NCI-H524 treated with DMSO at 0.1 percent for 48 hours (cell line): ENCODE measurements at places on chromosomes 1 and 21.
A peak's percentile ranks its signal among the peaks of the same experiment; 100 is the strongest.

- no peak for DNase-seq
Observed at GRCh38 chr1:1550591-1551432, 10.4 kb upstream of the TMEM240 start.

DNA sequence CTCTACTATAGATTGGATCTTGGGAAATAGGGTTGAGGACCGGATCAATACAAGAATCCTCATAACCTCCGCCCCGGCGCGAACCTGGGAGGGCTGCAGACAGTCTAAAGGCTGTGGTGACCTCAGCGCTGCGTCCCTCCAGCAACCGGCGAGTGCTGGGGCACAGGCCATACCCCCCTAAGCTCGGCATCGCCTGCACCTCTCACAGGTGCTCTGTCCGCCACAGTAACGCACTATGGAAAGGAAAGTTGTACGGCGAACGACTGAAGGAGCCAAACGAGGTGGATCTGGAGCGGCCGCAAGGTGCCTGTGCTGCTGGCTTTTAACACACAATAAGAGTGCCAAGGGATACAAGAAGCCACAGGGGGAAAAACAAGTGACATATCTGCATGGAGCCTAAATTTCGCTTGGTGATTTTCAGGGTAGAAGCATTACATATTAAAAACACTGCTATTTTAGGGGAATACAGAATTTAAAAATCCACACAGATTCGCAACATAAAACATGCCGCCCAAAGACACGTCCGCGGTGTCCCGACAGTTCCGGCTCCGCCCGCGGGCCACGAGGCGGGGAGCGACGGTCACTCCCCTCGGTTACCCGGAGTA lies 1.4 kb upstream of the RBM15 start:
- DNase-seq = peak; percentile 37

DNA sequence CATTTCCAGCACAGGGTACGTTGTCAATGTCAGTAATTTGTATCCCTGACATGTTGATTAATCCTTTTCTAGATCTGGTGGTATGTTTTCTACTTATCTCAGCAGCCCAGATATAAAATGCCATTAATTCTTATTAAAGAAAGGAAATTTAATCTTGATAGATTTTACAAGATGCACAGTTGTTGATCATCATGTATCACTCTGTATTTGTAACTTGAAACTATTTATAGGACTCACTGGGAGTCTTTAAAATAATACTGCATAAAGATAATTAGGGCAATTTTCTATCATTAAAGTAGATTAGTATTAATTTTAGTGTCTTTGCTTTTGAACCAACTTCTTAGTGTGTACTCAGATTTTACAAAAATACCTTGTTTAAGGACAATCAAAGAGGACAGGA lies 84.9 kb downstream of the GREM2 start:
- DNase-seq = no peak

DNA sequence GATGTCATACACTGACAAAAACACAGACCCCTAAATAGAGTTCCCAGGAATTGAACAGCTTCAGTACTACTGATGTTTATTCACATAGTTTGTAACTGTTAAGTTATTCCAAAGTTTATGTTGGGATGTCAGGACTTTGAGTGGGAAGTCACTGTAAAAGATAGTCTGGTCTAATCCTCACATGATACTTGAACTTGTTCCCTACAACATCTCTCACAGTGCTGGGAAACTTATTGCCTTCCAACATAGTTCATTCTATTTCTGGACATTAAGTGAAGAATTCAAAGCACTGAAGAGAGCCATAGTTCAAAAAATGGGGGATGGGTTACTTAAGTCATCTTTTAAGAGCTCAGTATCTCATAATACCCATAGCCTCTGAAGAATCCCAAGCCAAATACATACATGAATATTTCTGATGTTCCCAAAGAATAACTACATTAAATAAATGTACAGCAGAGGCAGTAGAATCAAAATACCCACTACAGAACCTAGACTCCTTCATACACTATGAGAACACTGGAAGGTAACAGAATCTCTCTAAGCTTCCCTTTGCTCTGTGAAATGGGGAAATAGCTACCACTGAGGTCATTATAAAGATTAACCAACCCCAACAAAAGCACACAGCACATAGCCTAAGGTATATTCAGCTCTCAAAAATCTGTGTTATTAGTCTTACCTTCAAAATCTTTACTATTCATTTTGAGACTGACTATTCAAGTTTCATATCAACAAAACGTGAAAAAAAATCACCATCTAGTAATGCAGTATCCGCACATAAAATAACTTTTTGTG lies 81.4 kb downstream of the ESRRG start:
- DNase-seq = no peak

DNA sequence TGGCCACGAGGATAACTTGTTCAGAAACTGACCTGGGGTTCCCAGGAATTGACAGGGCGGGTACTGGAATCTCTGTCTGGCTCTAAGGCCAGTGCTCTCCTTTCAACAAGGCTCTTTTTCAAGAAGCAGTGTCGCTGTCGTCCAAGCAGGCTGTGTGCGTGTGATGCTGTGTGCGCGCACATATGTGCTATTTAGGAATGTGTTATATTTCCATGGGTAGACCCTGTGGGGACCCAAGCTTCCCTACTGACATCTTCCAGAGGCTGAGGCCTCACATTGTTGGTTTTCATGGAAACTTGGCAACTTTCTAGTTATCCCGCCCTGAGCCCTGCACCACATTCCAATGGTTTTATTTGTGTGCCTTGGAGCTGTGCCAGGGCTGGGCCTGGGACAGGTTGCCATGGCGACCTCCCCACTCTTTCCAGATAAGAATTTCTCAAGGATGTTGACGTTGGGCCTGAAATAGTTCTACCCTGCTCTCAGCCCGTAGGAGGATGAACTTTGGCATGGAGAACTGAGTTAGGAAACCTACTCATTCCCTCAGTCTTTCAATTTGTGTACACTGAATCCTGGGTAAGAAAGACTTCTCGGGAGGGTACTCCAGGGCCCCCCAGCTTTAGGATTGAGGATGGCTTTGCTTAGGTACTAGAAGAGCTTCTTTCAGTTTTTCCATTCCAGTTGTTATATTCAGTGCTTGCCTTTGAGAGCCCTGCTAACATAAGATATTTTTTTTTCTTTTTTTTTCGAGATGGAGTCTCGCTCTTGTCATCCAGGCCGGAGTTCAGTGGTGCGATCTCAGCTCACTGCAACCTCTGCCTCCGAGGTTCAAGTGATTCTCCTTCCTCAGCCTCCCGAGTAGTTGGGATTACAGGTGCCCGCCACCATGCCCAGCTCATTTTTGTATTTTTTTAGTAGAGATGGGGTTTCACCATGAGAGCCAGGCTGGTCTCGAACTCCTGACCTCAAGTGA lies 38.8 kb upstream of the SRSF10 start:
- DNase-seq = no peak

DNA sequence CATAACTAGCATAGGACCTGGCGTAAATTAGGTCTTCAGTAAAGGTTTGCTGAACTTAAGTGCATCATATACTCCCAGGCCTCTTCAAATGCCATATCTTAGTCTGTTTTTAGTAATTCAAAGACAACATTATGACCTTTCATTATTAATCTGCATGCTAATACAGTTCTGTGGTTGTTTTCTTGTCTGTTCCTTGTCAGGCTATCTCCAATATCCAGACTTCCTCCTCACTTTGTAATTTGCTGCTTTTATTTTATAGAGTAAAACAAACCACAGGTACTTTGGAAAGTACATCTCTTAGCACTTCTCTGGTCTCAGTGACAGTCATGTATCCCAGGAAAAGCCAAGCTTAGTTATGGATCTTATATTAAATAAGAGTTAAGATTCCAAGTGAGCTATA lies 65.1 kb upstream of the BMP8A start:
- no peak for DNase-seq

- no peak for DNase-seq
Observed at GRCh38 chr1:110082477-110082876, 12.0 kb upstream of the ALX3 start.

- DNase-seq = no peak
Observed at GRCh38 chr1:229031061-229031460, 239.8 kb upstream of the RAB4A start.

DNA sequence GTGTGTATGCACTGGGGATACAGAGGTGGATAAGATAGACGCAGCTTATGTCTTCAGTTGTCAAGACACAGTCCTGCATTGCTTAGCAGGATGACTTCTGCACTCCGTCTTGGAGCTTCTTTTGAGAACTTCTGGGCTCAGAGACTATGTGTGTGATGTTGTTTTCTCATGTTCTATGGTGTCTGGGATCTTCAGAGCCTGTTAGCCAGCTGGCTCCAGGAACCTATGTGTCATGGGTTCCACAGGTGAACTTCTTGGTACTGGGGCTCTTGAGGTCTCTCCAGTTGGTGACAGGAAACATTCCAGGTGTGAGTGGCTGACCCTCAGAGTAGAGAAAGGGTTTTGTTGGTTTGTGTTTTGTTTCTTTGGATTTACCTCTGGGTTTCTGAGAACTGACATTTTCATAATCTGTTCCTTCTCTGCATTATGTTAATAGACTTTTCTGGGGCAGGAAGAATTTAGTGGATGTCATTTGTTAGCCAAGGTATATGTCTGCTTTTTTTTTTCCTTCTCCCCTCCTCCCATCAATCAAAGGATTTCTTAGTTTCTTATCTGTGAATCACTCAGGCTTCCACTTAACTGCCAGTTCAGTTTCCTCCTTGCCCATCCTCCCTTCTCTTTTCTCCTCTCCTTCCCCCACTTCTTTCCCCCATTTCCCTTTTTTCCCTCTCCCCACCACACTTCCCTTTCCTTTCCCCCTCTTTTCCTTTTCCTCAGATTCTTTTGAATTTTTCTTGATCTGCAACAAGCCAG lies 18.1 kb downstream of the FGGY start:
- no peak for DNase-seq

GRCh38 chr1:16254263-16254928 lies 17.4 kb upstream of the CPLANE2 start:
- DNase-seq = no peak

DNA sequence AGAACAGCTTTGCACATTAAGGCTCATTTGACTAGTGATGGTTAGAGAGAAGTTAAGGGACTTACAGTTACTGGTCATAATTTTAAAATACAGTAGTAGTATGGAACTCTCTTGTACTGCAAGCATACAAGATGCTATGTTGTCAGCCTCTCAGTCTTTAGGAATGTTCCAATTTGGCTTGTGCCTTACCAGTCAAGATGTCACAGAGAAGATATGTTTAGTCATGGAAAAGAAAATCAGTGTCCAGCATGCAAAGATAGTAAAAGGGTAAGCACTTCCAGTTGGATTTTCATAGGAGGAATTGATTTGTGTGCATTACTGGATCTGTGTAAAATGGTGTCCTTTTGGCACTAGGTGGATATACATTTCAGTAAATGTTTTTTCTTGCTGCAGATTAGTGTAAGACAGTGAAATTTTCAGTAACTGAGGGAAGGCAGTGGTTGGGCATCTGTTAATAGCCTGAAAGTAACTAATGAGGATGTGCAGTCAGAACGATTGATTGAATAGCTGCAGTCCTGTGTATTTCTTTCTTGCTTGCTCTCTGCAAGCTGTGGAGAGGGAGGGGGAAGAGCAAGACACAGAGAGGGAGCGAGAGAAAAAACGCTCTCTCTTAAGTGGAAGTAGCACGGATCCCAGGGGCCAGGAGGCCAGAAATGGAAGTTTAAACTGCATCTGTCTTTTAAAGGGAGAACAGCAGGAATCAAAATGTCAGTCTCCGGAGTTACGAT lies 108.2 kb downstream of the CLEC20A start:
- no peak for DNase-seq

DNA sequence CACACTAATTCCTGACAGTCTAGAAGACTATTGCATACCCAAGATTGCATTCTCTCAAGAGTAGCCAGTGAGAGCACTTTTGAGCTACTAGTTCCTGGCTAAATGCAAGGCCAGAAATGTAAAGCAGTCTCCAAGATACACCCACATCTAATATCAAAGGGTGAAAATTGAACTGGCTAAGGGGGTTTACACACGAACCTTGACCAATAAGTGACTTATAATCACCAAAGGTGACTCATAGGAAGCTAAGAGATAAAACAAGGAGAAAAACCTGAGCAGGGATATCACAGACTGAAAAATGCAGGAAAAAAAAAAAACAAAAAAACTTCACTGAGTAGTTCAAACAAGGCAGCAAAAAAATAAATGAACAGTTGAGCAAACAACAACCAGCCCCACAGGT lies 172.2 kb upstream of the RRP15 start:
- no peak for DNase-seq

DNA sequence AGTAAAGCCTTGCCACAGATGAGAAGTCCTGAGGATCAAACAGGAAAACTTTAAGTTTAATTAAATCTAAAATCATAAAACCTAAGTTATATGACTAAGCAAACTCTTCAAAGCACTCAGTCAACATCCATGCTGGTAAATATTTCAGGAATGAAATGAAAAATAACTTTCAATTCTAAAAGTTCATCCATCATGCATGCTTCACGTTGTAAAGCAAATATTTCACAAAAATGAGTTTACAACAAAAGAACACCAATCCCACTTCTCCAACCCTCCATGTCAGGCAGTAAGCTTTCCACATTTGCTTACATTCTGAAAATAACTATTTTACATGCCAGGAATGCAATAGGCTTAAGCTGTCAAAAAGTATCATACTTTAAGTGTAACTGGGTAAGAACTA lies 16.8 kb downstream of the APP start:
- DNase-seq = no peak

GRCh38 chr1:24705260-24706073 lies 39.8 kb upstream of the CLIC4 start:
- DNase-seq = no peak
